Right hindlimb (tissue), 1 donor: ENCODE measurements at places on chromosomes 1 and 21.
A peak's percentile ranks its signal among the peaks of the same experiment; 100 is the strongest.

GRCh38 chr1:74065081-74065480 is 132.9 kb downstream of the LRRIQ3 start:
- DNase-seq = no peak

DNA sequence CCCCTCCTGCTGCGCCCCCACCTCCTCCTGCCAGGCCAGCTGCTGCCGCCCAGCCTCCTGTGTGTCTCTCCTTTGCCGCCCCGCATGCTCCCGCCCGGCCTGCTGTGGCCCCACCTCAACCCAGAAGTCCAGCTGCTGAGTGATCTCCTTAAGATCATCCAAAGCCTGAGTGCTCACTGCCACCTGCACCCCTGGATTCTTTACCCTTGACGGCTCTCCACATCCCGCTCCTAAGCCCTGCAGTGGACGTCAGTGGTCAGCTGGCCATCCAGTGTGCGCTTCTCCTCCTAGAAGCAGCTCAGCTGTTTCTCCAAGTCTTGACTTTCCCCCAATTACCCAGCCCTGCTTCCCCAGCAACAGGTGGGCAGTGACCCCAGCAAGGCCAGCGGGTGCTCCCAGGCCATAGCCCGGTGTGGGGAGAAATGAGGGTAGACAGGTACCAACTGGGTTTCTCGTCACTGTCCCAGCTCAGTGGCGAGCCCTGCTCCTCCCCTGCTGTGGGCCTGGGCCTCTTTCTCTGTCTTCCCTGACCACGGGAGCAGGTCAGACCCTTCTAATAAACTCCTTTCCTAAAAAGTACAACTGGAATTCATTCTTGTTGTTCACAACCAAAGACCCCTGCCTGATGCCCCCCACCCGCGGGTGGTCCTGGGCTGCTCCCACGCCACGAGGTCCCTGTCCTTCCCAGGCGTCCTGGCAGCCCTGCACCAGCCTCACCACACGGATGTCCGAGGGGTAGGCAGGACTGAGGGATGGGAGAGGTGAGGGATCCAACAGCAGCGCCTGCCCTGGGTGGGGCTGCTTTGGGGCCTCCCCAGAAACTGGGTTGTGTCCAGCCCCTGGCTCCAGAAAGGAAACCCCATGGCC is 1.4 kb downstream of the KRTAP10-7 start:
- DNase-seq = no peak

DNA sequence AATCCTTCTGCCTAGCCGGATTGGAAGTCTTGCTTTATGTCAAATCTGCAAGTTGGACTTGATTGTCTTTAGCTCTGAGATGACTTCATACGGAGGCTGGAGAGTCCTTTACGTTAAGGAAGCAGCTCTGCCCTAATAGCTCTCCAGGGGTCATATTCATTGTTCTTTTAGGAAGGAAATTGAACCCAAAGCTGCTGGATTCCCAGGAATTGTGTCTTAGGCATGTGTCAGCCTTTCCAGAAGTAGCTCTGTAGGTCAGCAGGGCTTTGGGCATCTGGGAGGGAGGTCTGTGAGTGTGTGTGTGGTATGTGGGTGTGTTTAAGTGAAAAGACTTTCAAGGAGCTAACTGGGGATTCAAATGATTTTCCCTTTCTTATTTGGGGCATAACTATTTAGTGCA is 82.4 kb downstream of the ABCA4 start:
- peak; percentile 43 for DNase-seq

GRCh38 chr1:167221738-167222610 is 1.3 kb downstream of the POU2F1 start:
- peak; percentile 65 for DNase-seq

DNA sequence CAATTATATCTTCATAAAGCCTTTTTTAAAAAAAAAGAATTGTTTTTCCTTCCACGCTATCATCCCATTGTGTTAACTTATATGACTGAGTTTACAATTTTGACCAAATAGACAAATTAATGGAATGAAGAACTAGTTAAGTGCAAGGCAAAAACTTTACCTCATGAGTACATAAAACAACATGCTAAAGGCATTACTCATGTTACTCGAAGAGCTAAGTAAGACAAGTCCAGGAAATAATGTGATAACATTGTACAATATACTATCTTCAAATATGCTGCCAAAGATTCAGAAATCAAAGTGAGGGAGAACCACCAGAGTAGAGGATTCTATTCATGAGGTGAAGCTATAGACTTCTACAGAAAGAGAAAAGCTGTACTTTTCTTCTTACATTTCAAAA is 24.2 kb upstream of the DYNLT5 start:
- no peak for DNase-seq

GRCh38 chr1:7325254-7325653 is 445.8 kb upstream of the VAMP3 start:
- DNase-seq = no peak

DNA sequence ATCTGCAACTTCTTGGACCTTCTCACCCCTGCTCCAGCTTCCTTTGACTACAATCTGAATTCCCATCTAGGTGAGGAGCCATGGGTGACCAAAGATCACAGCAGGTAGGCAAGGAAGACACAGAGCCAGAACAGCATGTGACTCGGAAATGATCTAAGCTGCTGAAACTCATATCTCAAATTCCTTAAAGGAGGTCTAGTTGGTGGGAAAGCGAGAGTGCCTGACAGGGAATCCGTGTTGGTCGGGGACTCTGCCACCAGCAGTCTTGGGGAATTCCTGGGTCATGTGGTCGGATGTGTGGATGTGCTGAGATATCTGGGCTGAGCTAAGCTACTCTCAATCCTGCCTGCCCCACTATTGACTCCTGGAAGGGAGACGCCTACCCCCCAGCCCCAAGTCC is 3.2 kb upstream of the NUAK2 start:
- no peak for DNase-seq

- no peak for DNase-seq
Measured at GRCh38 chr21:17044696-17045095, 468.1 kb upstream of the CXADR start.

- DNase-seq = no peak
Measured at GRCh38 chr1:59096501-59096900, 200.4 kb upstream of the FGGY start.

GRCh38 chr1:88773540-88774150 is 89.6 kb downstream of the PKN2 start:
- no peak for DNase-seq

DNA sequence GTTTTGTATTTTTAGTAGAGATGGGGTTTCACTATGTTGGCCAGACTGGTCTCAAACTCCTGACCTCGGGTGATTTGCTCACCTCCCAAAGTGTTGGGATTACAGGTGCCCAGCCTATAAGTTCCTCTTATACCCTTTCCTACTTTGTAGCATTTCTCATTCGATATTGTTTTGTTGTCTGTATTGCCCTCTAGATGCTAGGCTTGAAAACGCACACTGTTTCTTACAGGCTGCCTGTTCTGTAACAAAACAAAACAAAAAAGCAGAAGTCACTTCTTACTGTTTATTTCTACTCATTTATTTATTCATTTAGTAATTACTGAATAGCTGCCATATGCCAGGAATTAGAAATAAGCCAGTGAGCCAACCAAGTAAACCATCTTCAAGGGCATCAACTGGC is 136.9 kb upstream of the BMP8A start:
- DNase-seq = no peak
